T-helper 9 cell (primary cell): ENCODE measurements at places on chromosomes 5 and 9.

DNA sequence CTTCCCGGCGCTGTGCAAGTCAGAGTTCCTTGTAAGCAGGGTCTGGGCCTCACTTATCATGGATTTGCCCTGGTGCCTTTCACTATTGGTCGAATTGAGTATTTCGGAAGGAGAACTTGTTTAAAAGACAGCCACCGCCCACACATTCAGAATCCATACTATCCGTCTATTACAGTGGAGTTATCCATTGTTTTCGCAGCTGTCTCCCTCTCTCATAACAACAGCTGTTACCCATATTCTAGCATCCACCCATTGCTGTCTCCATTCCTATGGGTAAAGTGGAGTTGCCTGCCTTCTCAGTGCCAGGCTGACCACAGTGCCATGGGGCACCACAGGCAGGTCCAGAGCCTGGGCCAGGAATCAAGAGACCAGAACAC is 20.2 kb downstream of the FAXDC2 start:
- no peak for DNase-seq

DNA sequence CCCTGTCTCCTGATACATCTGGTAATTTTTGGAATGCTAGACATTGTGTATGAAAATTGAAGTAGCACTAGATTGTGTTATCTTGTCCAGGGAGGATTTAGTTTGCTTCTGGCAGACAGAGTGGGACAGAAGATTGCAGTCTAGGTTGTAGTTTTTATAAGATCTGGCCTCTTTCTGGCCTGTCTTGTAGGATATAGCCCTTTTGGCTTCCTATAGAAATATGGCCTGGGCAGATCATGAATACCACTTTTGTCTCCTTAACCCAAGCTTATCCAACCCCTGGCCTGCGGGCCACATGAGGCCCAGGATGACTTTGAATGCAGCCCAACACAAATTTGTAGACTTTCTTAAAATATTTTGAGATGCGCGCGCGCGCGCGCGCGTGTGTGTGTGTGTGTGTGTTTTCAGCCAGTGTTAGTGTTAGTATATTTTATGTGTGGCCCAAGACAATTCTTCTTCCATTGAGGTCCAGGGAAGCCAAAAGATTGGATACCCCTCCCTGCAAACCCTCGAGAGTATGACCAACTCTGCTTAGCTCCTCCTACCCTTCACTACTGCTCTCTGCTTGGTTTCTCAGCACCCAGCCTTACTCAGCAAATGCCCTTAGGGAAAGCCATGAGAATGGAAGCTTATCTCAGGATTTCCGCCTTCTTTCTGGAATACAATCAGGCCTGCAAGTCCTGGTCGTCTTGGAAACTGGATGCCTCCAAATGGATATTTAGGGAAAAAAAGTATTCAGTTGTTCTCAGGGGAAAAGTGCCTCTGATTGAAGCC is 26.5 kb downstream of the ANKRD33B start:
- DNase-seq = no peak

- DNase-seq = no peak
These were observed 165.2 kb downstream of the PDE4D start for GRCh38 chr5:59728356-59728755.

DNA sequence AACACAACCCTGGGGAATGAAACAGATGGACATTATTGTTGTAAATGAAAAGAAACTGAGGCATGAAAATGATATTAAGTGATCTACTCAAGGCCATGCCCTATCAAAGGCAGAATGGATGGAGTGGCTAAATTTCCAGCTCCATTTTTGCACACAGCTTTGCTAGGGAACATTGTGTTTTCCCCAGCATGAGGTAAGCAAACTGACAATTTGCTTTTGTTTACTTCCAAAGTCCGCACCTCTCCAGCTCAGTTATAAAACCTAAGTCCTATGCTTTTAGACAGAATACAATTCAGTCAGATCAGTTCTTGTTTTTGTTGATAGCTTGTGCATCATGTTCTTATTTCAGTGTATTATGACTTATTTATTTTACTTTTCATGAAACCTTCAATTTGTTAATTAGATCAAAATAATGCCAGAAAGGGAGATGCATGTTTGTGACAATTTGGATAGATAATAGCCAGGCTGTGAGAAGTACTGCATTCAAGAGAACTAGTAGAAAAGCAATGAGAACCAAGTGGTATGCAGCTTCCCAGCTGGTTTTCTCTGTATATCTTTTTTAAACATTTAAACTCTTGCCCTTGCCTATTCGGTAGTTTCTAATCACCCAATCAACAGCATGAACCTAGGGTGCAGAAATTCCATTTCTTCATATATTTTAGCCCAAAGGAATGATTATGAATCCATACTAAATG is 380.8 kb downstream of the SPATA31D1 start:
- no peak for DNase-seq

DNA sequence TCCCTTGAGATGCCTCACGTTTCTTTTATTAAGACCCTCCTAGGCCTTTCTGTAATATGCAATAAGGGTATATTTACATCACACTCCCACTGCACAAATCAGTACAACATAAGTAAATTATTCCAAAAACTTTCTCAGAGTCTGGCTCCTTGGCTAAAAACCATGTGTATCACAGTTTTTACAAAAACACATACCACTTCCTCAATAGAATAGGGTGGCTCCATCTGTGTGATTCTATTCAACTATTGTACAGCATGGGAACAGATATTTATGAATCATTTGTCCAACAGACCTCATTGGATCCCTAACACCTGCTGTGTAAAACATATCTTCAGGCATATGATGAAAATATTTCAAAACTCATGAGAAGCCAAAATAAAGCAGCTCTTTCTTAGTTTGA is 502.7 kb downstream of the EFNA5 start:
- no peak for DNase-seq

- DNase-seq = no peak
These were observed 1.4 kb downstream of the ADAMTS12 start for GRCh38 chr5:33890131-33891032.

- no peak for DNase-seq
These were observed 144.2 kb upstream of the RAI14 start for GRCh38 chr5:34511915-34512314.

- no peak for DNase-seq
These were observed 28.6 kb upstream of the TRIM14 start for GRCh38 chr9:98147582-98147981.

- no peak for DNase-seq
These were observed 51.3 kb downstream of the PCSK5 start for GRCh38 chr9:75941577-75942311.

DNA sequence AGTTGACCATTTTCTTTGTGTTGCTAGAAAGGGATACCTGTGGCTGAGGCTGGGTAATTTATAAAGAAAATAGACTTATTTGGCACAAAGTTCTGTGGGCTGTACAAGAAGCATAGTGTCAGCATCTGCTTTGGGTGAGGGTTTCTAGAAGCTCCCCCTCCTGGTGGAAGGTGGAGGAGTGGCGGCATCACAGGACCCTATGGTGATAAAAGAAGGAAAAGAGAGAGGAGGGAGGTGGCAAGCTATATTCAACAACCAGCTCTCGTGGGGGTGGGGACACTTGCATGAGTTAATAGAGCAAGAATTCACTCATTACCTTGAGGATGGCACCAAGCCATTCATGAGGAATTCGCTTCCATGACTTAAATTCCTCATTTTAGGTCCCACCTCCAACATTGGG is 2041.4 kb upstream of the CDH9 start:
- no peak for DNase-seq

GRCh38 chr5:91645347-91645746 is 262.2 kb upstream of the ARRDC3 start:
- no peak for DNase-seq

GRCh38 chr9:3088219-3088618 is 244.3 kb upstream of the PUM3 start:
- no peak for DNase-seq

DNA sequence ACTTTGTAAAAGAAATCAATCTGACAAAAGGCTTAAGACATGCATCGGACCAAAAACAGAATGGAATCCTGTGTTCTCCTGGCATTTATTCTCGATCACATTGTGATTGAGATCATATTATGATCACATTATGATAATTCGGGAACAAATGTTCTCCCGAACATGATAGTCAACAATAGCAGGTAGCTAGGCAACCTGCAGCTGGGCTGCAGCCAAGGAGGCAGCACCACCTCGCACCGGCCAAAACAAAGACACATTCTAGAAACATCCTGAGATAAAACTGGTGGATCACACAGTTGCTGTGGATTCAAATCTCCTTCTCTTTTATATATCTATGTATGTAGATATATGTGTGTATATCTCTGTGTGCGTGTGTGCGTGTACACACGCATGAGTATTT is 480.6 kb upstream of the CYLC2 start:
- DNase-seq = no peak

DNA sequence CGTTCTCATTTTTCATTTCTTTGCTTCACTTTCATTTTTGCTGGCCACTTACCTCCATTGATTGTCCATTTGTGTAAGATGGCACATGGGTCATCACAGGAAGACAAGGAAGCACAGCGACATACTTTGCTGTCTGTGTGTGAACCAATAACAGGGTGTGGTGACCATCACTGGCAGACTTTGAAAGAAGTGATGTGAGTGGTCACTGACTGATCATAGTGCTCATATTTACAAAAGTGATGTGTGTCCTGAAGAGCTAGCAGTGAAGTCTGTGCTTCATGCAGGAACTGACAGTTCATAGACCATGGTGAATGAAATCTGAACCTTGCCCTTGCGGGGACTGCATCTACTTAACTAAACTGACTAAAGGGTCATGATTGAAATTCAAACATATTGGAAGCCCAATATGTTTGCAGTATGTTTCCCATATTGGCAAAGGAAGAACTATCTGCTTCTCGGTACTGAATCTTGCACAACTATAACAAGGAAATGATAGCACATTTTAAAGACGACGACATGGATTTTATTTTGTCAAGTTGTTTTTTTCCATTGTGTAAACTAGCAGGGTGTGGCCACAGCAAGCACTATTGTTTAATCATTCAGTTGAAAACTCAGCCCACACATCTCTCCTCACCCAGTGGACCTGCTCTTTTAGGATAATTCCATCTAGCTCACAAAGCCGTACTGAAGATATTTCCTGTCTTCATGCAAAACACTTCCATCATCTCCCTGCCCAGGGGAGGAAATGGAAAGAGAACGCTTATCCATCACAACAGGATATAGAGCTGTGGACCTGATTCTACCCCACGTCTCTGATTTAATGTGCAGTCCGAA is 232.0 kb upstream of the ANKRD55 start:
- no peak for DNase-seq

- no peak for DNase-seq
These were observed 1.4 kb downstream of the NRG2 start for GRCh38 chr5:140041492-140042392.

GRCh38 chr5:36870399-36871040 is 6.0 kb upstream of the NIPBL start:
- DNase-seq = no peak

DNA sequence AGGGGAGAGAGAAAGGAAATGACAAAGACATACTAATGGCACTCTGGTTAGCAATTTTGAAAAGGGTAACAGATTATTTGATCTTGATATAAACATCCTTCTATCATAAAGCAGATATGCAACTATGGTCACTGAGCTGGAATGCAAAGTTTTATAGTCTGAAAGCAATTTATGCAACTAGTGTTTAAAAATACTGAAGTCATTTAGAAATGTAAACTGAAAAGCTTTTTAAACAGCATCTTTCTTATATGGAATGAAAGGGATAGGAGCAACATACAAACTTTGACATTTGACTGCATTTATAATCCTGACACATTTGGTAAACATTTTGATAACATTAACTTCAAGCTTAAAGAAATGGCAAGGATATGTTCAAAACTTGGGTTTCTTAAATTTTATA is 28.7 kb upstream of the ADAMTS19 start:
- DNase-seq = no peak

DNA sequence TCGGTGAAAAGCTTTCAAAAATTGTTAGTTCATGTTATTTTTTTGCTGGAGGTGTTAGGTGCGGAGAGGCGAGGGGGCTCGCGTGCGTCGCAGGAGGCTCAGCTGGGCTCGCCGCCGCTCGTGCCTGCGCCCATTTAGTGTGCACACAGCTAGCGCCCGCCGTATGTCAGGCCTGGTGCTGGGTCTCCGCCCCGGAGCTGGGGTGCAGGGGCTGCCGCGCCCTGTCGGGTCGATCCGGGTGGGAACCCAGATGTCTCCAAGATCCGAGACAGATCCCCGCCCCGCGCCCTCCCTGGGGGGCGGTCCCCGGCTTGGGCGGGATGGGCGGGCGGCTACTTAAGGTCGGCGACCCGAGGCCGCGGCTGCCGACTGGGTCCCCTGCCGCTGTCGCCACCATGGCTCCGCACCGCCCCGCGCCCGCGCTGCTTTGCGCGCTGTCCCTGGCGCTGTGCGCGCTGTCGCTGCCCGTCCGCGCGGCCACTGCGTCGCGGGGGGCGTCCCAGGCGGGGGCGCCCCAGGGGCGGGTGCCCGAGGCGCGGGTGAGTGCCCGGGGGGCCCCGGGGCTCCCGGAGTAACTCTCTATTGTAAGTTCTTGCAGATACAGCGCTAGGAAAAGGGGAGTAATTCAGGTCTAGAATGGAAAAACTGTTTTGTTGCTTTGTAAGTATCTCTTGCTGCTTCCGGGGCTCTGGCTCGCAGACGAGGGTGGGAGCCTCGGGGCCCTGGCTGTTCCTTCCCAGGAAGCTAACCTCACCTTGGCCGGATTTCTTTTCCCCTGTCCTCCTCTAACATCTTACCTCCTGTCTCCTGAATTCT is 31.7 kb downstream of the GSN start:
- DNase-seq = no peak

- no peak for DNase-seq
These were observed 303.8 kb downstream of the KIAA0825 start for GRCh38 chr5:94314460-94315131.

GRCh38 chr9:17929506-17929905 is 350.6 kb downstream of the SH3GL2 start:
- DNase-seq = no peak

GRCh38 chr5:23461576-23461975 is 45.8 kb upstream of the PRDM9 start:
- DNase-seq = no peak
